ENCODE measurements at places on chromosomes 5 and 9.

- DNase-seq, result peak; percentile 2
Observed at GRCh38 chr9:133238272-133238850, 29.3 kb upstream of the OBP2B start.

GRCh38 chr9:97659771-97660170 is 26.1 kb downstream of the NCBP1 start:
- no peak for DNase-seq

DNA sequence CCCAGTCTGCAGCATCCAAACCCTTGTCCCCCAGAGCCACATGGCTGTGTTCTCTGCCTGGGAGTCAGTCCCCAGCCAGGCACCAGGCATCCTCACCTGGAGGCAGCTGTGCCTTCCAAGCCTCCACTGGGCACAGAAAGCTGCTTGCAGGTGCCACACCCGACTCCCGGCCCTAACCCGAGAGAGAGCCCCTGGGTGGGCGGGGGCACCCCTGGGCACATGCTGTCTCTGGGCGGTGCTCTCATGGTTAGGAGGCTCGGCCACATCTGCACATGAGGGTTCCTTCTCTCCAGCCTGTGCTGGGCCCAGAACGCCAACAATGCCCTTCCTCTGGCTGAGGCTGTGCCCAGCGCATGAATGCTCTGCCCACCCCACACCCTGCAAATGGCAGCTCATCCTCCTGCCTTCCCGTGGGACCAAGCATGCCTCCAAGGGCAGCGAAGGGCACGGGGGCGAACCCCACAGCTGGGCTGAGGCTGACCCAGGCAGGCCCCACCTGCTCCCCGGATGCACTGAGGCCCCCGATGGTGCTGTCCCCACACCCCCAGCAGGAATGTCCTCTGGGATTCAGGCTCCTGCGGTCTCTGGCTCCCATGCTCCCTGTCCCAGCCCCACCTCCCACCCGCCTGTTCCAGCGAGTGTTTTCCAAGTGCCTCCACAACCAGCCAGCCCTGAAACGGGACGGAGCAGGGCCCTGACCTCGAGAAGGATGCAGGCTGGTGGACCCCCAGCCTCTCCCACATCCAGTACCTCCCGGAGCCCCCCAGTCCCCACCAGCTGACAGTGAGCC is 22.5 kb upstream of the CAMSAP1 start:
- DNase-seq, result no peak

- DNase-seq, result no peak
Observed at GRCh38 chr5:5632678-5633077, 210.2 kb downstream of the ICE1 start.

- peak; percentile 55 for DNase-seq
Observed at GRCh38 chr9:121281614-121282276, 13.8 kb downstream of the GSN start.

GRCh38 chr5:141003791-141004611 is 37.7 kb downstream of the PCDHAC2 start:
- DNase-seq, result no peak

DNA sequence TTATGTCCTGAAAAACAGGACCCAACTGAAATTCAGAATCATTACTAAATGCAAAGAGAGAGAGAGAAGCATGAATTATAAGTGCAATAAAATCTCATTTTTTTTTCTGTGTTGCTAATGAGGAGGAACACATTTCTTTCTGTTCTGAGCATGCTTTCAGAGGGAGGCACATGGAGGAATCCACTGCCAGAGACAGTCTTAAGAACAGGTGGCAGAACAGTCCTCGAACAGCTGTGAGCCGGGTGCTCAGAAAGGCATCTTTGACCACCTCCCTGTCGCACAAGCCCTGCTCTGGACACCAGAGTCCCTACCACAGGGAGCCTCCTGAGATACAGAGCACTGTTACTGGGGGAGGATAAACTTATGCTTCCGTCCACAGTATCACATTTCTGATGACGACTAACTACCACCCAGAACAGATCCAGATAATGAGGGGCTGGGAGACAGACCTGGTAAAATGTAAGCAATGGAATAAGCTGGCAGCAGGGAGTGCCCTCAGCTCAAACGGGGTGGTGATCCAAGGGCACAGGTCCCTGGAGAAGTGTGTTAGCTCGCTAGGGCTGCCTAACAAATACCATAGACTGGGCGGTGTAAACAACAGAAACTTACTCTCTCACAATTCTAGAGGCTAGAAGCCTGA is 134.0 kb downstream of the SLC1A3 start:
- no peak for DNase-seq

- DNase-seq, result no peak
Observed at GRCh38 chr5:52994266-52994665, 5.1 kb downstream of the ITGA2 start.
